ENCODE measurements at places on chromosomes 4 and X.

DNA sequence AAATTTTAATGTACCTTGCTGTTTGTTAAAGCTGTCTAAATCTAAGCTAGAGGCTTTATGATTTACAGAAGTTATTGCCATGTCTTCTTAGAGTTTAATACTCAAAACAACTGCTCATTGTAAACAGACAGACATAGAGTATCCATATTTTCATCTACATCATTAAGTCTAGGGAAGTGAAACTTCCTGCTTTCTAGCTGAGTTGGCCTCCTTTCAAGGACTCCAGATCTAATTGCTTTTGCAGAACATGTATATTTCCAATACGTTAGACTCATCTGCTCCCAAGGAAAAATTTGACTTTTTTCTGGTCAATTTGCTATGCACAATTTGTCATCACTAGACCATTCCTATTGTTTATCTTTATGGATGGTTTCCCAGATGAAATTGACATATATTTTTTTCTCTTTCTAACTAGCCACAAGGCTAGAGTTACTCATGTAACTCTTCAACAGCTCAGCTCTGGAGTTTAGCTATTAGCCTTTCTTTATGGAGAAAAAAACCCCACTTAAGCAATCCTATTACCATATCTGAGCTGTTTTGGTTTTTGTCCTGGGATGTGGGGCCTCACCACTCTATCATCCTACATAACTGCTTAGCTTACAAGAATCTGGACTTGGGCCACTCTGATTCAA lies 122.9 kb downstream of the PPA2 start:
- DNase-seq, result no peak

DNA sequence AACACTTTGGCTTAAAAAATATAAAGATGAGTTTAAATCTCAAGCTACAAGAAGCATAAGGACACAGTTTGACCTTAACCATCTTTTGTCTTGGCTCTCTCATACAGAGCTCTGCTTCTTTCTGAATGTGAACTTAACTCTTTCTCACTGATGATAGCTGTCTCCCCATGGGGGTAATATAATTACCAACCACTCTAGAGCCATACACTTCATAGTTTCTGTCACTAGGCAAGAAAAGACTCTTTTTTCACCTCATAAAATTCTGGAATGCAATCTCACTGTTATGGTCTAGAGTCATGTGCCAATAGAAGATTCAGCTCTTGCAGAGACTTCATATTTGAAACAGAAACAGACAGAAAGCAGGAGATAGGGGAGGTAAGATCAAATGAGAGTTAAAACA lies 481.7 kb upstream of the AGA start:
- DNase-seq, result no peak

GRCh38 chr4:6912441-6912840 lies 2.8 kb downstream of the TBC1D14 start:
- no peak for DNase-seq

- DNase-seq, result no peak
Measured at GRCh38 chrX:36543499-36543898, 464.7 kb upstream of the FAM47C start.

- DNase-seq, result no peak
Measured at GRCh38 chr4:62250100-62250499, 1050.0 kb downstream of the ADGRL3 start.

- DNase-seq, result no peak
Measured at GRCh38 chr4:45477311-45477733, 646.5 kb downstream of the GABRG1 start.

GRCh38 chr4:147786031-147786430 lies 54.1 kb downstream of the ARHGAP10 start:
- no peak for DNase-seq
